Muscle of arm (tissue), 14 donors: ENCODE measurements at places on chromosomes 5 and 9.

- DNase-seq, result no peak
Observed at GRCh38 chr9:84325347-84325973, 15.1 kb downstream of the SLC28A3 start.

DNA sequence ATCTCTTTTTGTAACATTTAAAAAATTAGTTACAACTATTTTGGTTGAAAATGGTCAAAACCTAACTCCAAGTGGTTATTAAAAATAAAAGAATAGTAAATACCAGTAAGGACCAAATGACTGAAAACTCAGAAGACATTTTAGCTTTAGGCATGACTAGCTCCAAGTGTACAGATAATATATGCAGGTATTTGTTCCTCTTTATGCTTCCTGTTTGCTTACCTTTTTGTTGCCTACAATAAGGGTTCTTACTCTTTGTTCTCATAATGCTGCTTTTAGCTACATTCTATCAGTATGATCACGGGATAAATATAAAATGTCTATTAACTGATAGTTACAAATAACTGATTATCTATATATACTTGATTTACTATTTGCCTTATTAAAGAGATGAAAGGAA lies 259.6 kb downstream of the CDH12 start:
- DNase-seq, result no peak

DNA sequence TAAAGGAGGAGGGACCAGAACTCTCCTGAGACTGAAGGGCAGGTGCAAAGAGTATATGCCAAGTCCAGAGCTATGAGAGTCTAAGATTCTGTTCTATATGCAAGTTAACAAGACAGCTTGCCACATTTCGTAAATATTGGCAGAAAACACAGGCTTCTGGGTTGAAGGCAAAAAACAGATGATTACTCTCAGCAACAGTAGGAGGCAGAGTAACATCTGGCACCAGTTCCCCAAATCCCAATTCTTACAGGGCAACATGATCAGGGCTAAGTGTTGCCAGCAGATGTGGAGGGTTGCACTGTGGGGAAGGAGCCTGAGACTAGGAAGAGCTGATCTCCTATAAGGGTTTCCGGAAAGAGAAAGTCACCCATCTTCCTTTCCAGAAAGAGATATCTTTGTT lies 179.4 kb downstream of the PJA2 start:
- DNase-seq, result no peak

- no peak for DNase-seq
Observed at GRCh38 chr5:58786035-58786434, 203.2 kb downstream of the RAB3C start.

GRCh38 chr5:139845846-139846681 lies 50.5 kb downstream of the PSD2 start:
- no peak for DNase-seq

DNA sequence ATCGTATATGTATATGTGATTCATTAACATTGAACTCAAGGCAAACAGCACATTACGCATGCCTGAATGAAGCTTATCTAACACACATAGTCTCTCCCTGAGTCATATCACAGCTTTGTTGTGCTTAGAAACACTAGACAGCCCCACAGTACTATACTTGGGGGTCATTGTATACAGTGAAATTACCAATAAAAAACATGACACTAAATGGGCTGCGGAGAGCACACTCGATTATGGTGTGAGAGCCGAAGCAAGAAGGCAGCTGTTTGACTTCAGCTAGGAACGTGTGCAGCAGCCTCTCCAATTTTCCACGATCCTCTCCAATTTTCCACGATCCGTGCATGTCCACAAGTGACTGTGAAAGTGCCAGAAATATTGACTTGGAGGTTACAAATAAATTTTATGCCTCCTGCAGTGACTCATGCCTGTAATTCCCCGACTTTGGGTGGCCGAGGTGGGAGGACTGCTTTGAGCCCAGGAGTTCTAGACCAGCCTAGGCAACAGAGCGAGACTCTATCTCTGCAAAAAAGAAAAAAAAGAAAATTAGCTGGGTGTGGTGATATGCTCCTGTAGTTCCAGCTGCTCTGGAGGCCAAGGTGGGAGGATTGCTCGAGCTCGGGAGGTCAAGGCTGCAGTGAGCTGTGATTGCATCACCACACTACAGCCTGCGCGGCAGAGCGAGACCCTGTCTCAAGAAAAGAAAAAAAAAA lies 102.4 kb downstream of the DAPK1 start:
- peak; percentile 90 for DNase-seq

DNA sequence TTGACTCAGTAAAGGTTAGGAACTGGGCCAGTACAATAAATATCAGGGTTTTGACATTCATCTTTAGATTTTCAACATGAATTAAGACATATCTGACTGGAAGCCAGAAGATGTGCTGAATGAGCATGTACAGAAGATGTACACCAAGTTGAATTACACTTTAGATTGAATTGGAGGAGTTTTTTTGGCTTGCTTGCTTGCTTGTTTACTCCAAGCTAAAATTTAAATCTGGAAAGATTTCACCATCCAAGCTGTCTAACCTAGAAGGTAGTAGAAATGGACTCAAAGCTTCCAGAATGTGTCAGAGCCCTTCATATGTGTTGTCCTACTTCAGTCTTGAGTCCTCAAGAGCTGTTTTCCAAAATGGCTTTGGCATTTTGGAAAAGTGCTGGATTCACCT lies 49.0 kb upstream of the FCHO2 start:
- DNase-seq, result no peak

- DNase-seq, result no peak
Observed at GRCh38 chr9:22088053-22088716, 79.1 kb upstream of the CDKN2B start.

DNA sequence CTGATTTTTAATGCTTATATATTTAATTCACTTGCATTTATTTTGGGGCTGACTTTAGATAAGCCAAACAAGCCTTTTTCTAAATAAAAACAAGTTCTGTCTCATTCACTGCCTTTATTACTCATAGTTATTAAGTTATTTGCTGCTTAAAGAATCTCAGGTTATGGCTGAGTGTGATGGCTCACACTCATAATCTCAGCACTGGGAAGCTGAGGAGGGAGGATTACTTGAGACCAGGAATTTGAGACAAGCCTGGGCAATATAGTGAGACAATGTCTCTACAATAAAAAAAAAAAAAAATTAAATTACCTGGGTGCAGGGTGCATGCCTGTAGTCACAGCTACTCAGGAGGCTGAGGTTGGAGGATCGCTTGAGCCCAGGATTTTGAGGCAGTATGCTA lies 85.0 kb upstream of the MAN2A1 start:
- DNase-seq, result no peak

DNA sequence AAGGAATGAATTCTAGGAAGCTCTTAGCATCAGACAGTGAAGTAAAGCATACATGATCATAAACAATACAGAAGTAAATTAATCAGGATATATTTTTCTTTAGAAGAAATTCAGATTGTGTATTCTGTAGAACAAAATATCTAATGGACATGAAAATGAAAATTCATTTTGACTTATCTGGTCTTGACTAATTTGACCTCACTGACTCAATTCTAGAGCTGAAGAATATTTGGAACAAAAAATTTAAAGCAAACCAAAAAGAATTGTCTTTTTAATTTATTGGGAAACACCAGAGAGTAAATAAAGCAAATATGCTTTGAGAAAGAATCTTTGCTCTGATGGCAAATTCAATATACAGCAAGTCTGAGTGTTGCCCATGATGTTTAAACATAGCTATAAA lies 2.8 kb upstream of the PPP2CA start:
- DNase-seq, result no peak

DNA sequence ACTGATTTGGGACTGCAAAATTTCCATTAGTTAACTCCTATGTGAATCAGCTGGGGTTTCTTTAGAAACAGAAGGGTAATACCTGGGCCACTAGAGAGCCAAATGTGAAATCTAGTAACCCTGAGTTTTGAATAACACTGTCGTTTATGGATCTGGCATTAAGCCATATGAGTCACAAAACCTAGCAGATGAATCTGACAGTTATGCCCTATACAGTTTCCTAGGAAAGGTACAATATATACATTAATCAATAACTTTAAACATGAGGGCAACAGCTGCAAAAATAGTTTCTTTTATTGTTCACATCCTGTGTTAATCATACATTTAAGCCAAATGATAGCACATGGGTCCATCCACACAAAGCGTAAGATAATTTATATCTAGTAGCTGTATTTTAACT lies 56.9 kb downstream of the PAM start:
- DNase-seq, result no peak

- DNase-seq, result no peak
Observed at GRCh38 chr5:132090107-132090506, 16.5 kb downstream of the CSF2 start.

DNA sequence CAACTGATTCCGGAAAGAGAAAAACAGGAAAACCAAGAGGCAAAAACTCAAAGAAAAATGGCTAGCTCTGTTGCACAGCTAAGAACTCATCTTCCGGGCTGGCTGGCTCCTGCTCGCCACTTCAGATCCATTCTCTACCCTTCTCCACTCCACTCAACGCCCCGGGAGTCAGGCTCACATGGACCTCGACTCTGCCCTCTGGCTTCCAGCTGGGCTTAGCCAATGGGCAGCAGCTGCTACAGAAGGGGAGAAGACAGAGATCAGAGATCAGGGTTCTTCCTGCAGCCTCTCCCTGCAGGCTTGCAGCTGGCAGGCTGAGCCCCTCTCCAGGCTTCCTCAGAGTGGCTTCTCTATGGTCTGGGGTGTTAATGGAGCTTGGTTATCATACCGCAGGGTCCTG lies 187.5 kb downstream of the MED10 start:
- no peak for DNase-seq

- no peak for DNase-seq
Observed at GRCh38 chr9:114289571-114290481, 33.1 kb upstream of the ORM1 start.

DNA sequence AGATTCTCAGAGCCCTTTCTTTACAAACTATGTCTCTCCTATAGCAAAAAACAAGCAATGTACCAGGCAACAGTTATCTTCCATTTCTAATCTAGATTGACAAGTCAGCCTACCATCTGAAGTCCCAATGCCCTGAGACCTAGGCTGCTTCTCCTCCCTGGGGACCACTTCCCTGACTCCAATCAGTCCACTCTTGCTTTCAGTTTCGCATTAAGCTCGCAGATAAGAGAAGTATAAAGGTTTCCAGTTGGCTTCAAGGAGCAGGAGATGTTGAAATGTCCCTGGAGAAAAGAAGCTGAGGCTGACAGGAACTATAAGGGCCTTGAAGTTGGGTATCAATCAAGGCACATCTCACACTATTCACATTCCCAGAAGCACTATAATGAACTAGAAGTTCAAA lies 32.3 kb downstream of the ERP44 start:
- no peak for DNase-seq

- DNase-seq, result no peak
Observed at GRCh38 chr5:174294891-174295620, 249.6 kb downstream of the NSG2 start.

DNA sequence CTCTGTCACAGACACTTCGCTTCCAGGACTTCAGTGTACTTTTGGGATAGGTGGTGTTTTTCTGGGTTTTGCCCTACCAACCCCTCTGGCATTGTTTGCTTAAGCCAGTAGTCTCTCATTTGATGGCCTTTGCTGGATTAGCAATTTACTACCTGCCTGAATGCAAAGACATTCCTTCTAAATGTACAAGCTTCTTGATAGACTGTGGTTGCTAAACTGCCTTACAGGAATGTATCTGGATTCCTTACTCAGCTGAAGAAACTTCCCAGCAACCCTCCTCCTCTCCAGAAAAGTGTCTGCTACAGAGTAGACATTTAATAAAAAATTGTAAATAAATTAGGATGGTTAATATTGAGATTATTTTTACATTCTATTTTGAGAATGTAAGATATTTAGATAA lies 1916.7 kb downstream of the EFNA5 start:
- DNase-seq, result no peak

- no peak for DNase-seq
Observed at GRCh38 chr5:76745670-76746069, 29.7 kb downstream of the F2R start.

GRCh38 chr5:177472460-177473442 lies 683 bp downstream of the DBN1 start:
- peak; percentile 53 for DNase-seq

DNA sequence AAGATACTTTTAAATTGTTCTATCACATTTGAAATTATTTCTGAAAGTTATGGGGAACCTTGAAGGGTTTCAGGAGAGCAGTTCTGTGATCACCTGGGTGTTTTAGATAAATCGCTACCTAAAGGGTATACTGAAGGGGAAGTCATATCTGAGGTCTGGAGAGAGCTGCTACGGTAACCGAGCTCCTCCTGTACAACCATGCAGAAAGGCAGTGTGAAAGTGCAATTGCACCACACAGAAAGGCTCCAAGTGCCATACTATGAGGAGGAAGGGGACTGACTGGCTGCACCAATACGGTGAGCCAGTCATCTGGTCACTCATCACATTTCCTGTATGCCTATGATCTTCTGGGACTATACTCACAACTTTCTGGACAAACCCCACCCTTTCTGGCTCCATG lies 241.4 kb upstream of the SLC24A2 start:
- no peak for DNase-seq
